ENCODE measurements at places on chromosomes 5 and 9. TPM values are rescaled to one million over a fixed set of nuclear protein-coding genes. Genes with fewer than 3 reads are reported as not detected.

The GDNF gene
- total RNA-seq: 0.47 TPM

The HSPB3 gene
- total RNA-seq: not detected

The SV2C gene
- total RNA-seq: not detected

The TMOD1 gene
- not detected for total RNA-seq

All from pericardium fibroblast (primary cell).